ENCODE measurements at places on chromosomes 2 and 18. TPM values are rescaled to one million over a fixed set of nuclear protein-coding genes. Genes with fewer than 3 reads are reported as not detected.

- no peak for DNase-seq
Observed at GRCh38 chr2:218438596-218438995, 19.7 kb downstream of the VIL1 start.

DNA sequence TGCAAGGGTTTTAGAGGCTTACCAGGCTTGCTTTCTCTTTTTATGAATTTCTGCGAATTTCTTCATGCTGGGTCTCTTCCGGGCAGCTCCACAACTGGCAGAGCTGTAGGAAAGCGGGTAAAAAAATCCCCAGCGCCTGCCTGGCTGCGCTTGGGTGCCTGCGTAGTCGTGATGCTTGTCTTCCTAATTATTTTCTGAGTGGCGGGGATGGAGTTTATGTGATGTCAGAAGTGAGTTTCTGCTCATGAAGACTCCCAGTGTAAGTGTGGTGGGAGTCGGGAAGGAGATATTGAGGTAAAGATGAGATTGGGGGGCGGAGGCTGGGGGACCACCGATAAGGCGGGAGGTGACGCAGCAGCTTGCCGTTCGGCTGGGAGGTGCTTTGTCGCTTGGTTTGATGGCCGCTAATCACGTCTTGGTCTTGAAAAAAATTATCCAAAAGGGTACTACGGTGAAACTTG, 229.8 kb downstream of the LDLRAD4 start:
- peak; percentile 39 for DNase-seq

DNA sequence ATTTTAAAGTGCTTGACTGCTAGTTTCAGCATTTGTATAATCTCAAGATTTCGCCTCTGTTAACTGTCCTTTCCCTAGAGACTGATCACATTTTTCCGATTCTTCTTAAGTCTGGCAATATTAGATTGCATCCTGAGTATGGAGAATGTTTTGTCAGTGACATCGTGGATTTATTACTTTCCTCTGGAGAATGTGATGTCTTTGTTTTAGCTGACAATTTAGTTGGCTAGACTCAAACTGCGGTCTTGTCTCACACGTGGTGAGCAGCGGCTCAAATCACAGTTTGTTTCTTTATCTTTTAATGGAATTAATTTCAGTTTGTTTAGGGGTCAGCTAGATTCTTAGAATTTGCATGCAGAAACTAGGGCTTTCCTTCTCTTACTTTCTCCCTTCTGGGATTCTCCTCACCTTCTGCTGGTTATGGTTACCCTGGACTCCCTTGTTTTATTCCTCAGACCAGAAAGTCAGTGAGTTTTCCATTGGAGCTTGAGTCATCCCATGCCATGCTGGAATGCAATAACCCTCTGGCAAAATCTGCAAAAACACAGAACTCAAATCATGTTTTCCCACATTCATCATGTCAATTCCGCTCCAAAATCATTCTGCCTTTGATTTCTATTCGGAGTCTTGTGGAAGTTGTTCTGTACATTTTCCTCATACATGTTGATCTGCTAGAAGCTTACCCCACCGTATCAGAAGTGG, 327.2 kb upstream of the TRIB2 start:
- DNase-seq, result no peak

The CIB4 gene
- not detected for total RNA-seq

The CRACDL gene
- total RNA-seq, result 25.5 TPM

GRCh38 chr2:108905176-108905575, 83.8 kb downstream of the EDAR start:
- DNase-seq, result no peak

All from ureter (tissue), 1 donor.